ENCODE measurements at places on chromosomes 12 and 14.

GRCh38 chr12:713281-713875, 39.0 kb upstream of the WNK1 start:
- DNase-seq: no peak

DNA sequence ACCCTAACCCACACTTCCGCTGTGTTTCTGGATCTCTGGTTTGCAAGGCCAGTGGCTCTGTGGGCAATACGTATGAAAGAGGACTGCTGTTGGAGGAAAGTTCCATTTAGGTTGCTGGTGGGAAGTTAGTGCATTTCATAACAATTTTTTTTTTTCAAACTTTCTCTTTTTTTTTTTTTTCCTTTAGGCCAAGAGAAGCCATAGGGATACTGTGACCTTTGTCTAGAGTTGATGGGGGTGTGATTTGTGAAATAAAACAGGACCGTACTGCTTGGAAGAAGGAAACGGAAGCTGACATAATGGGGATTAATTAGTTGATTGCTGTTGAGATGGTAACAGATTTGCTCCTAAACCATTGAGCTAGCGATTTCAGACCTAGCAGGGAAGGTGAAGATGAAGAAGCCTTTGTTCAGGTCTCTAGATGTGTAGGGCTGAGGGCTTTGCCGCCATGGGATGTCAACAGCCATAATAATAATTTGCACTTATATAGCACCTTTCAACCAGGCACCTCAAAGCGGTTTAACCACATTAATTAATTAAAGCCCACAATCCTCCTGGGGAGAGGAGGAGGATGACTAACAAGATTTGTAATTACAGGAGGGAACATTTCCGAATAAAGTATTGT, 315.3 kb downstream of the ZFP36L1 start:
- DNase-seq: no peak

GRCh38 chr12:3135522-3136461, 58.6 kb downstream of the TSPAN9 start:
- DNase-seq: no peak

- peak; percentile 45 for DNase-seq
Observed at GRCh38 chr14:106691601-106692291, 1165.4 kb downstream of the TMEM121 start.

- DNase-seq: no peak
Observed at GRCh38 chr12:111636209-111636945, 37.3 kb upstream of the ATXN2 start.

GRCh38 chr12:24821691-24822090, 127.2 kb downstream of the BCAT1 start:
- no peak for DNase-seq

DNA sequence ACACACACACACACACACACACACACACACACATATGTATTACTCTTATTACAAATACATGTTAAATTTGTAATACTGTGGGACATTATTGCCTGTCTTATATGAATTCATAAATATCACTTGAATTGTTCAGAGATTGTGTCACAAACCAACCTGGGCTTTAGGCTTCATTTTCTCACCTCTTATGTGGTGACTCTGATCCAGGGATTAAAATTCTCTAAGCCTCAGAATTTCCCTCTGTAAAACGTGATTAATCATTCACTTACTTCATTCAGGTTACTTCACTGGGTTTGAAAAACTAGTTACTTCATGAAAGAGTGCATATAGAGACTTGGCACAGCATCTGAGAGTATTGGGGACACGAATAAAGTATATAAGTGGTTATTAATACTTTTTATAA, 240.3 kb upstream of the PDZRN4 start:
- no peak for DNase-seq

DNA sequence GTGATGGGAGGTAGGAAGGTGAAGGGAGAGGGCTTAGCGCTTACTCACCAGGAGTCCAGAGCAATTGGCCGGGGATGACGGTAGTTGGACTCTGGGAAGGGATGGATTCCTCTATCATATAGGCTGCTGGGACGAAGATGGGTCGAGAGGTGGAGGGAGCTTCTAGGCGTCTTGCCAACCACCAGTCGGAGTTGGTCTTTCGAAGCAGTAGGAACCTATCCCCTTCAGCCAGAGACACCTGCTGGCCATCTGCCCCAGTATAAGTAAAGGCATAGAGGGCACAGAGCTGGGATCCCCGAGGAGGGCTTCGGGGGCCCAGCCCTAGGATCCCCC, 657 bp downstream of the ARHGAP9 start:
- DNase-seq: no peak

GRCh38 chr12:49671031-49671765, 36.0 kb downstream of the FMNL3 start:
- peak; percentile 29 for DNase-seq

DNA sequence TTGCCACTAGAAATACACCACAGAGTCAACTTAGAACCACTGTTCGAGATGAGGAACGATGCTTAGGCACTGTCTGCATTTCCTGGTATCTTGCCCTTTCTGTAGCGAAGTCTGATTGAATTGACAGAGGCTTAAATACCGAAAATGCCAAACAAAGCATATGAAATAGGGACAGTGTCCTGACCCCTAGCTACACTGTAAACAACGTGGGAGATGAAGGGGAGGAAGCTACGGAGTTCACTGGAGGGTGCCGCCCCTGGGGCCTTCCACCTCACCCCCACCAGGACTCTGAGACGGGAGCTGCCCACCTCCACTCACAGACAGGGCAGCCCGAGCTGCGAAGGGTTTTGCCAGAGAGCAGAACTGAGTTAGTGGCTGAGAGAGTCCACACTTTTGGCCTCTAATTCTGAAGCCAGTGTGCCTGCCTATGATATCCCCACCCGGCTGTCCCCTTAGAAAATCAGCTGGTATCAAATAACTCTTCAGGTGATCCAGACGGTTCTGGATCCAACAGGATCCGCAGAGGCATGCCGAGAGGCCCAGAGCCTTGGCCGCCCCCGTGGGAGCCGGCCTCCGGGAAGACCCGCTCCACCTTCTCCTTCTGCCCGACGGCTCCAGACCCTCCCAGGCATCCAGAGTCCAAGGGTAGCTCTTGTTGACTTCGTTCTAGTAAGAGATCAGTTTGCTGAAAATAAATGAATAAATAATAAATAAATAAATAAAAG, 230.7 kb upstream of the DIO3 start:
- DNase-seq: no peak

- DNase-seq: peak; percentile 3
Observed at GRCh38 chr14:67241411-67242167, at the start of gene PALS1. PALS1 (plus strand) TSS chr14:67241435; CDS start chr14:67279171, 37,736 bp downstream.

DNA sequence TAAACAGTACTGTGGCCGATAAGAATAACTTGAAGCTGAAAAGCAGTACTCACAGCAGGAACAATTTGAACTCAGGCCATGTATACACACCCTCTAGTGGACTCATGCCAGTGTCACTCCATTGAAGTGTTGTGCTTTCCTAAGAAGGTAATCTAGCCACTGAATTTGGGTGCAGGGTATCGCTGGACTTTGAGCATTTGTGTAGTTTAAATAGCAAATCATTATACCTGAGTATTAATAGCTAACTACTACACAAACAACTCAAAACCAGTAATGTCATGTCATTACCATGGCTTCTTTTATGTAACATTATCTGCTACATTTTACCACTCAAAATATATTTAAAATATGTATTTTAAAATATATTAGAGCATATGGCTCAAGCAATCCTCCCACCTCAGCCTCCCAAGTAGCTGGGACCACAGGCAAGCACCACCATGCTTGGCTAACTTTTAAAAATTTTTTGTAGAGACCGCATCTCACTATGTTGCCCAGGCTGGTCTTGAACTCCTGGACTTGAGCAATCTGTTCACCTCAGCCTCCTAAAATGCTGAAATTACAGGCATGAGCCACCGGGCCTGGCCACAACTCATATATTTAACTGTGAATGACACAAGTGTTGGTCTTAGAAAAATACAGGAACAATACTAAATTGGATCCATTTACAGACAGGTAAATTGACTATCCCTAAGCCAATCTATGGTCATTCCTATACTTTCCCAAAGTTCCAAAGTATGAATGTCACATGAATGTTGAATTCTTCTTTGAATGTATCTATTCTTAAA, 25.6 kb upstream of the ARID4A start:
- no peak for DNase-seq

All from stimulated activated CD4-positive, alpha-beta T cell treated with anti-CD3 and anti-CD28 coated beads, TNF-alpha, amount 100 ng/mL, for 1 hour (primary cell).